Hematopoietic multipotent progenitor cell treated with erythropoietin and hydrocortisone succinate and interleukin-3 and kit ligand, for 8 days (in vitro differentiated cells): ENCODE measurements at places on chromosomes 5 and 9.

DNA sequence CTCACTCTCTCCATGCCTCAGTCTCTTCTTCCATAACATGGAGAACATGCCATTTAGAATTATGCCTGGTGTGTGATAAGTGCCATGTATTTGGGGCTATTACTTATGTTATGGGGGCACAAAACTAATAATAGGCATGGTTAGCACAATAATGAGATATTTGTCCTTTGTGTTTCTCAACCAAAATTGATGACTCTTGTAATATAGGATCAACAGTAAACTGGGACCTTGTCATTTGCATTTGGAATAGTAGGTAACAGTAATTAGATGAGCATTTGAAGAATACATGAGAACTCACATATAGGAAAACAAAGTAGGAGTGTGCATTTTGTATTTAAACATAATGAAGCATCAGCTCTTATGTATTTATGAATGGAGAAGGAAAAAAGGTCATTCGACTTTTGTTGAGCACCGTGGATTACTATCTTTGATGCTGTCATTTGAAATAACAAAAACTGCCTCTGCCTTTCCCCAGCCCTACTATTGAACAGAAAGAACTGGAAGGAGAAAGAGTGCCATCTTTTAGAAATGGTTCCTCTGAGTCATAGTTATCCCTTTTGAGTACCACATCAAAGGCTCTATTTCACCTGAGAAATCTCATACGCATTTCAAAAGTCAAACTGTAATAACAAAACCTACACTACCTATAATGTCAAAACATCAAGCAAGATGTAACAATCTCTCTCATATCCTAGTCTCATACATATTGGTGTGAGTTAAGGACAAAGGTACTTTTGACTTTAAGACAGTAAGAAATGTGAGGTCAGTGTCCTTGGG is 655.2 kb downstream of the PDE4D start:
- DNase-seq, result no peak

GRCh38 chr5:175436359-175436758 is 7.6 kb downstream of the DRD1 start:
- DNase-seq, result no peak

- DNase-seq, result no peak
Measured at GRCh38 chr9:12766357-12766756, 8.5 kb upstream of the LURAP1L start.

DNA sequence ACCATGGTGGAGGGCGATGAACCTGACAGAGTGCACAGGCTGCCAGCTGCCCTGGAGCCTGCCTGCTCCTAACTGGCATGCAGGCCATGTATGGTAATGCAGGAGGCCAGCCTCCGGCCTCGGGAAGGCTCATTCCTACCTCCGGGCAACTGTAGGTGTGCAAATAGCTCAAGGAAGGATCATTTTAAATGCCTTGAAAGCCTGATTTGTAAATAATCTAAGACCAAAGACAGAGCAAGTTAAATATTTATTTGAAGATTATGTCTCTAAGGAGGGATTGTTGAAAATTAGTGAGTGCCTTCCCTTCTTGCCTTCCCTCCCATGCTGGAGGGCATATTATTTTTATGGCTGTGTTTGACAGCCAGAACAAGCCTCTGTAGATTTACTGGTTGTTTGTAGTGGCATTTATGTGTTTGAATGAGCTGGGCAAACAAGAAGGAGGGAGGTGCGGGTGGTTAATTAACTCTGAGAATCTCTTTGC is 285.7 kb upstream of the TUT7 start:
- no peak for DNase-seq

DNA sequence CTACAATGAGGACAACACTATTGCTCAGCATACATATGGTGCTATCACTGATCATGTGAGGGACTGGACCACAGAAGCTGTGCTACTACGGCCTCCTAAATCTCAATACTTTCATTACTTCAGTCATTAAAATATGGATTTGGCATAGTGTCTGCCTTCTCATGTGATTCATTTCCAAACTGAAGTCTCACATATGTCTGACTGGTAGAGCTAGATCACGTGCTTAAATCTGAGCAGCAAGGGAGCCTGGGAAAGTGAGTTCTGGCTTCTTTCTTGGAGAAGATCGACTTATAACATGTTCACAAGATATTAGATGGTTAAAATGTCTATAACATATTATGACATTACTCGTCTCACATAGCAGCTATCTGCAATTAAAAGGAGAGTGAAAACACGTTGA is 8.3 kb downstream of the KIF4B start:
- DNase-seq, result no peak
